ENCODE measurements at places on chromosomes 6 and 20. TPM values are rescaled to one million over a fixed set of nuclear protein-coding genes. Genes with fewer than 3 reads are reported as not detected.

DNA sequence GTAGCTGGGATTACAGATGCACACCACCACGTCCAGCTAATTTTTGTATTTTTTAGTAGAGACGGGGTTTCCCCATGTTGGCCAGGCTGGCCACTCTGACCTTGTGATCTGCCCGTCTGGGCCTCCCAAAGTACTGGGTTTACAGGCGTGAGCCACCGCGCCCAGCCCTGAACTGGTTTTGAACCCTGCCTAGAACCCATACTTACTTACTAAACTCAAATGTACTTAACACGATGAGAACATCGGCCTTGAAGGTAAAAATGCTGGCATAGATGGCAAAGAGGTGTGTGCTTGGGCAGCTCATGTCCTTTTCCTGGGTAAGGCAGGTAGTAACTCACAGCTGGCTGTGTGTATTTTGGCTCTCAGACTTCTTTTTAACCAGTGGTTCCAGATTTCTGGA is 3.2 kb upstream of the ARMC12 start:
- peak overlapping the region; percentile 98 for H3K27ac ChIP-seq
- no peaks in the 10 kb centered on the region for H3K36me3 ChIP-seq
- DNase-seq, result no peak
- H3K27me3 ChIP-seq, result no peaks in the 10 kb centered on the region

DNA sequence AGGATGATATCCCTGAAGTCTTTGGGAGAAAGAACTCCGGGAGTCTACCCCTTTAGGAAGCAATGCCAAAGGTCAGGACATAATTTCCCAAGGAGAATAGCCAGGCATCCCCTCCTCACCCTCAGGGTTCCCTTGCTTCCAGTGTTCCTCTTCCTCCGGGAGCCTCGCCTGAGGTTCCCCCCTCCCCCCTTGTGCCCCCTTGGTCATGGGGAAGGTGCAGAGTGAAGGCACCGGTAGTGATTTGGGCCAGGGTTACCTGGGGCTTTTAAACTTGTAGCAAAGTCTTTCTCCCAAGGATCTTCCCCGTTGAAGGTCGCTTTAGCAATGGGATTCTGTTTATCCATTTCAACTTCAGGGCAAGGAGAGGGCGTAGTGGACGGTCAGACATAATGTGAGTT is 1.2 kb downstream of the ISM1 start:
- H3K4me3 ChIP-seq, result no peak overlapping the region
- H3K27me3 ChIP-seq, result no peaks in the 10 kb centered on the region
- DNase-seq, result no peak
- no peaks in the 10 kb centered on the region for H3K4me1 ChIP-seq
- H3K27ac ChIP-seq, result no peak overlapping the region

- no peaks in the 10 kb centered on the region for H3K4me1 ChIP-seq
- H3K27me3 ChIP-seq, result no peaks in the 10 kb centered on the region
- no peak overlapping the region for H3K27ac ChIP-seq
- no peak for DNase-seq
- H3K4me3 ChIP-seq, result no peak overlapping the region
Observed at GRCh38 chr6:39092124-39092523, 22.9 kb downstream of the SAYSD1 start.

- H3K27ac ChIP-seq, result no peak overlapping the region
- H3K36me3 ChIP-seq, result no peaks in the 10 kb centered on the region
- H3K4me1 ChIP-seq, result no peaks in the 10 kb centered on the region
- H3K4me3 ChIP-seq, result no peak overlapping the region
- H3K27me3 ChIP-seq, result no peaks in the 10 kb centered on the region
Observed at GRCh38 chr20:12113468-12114371, 196.0 kb downstream of the BTBD3 start.

GRCh38 chr20:19670829-19671228 is 87.2 kb upstream of the RIN2 start:
- H3K4me1 ChIP-seq, result no peaks in the 10 kb centered on the region
- no peak overlapping the region for H3K27ac ChIP-seq
- H3K27me3 ChIP-seq, result no peaks in the 10 kb centered on the region

- peak overlapping the region; percentile 60 for H3K4me3 ChIP-seq
- no peaks in the 10 kb centered on the region for H3K36me3 ChIP-seq
- H3K27ac ChIP-seq, result peak overlapping the region; percentile 93
- peaks cover 12% of the 10 kb centered on the region for H3K4me1 ChIP-seq
Observed at GRCh38 chr6:26457264-26457805, 420 bp upstream of the BTN2A1 start.

- peak; percentile 20 for DNase-seq
- no peaks in the 10 kb centered on the region for H3K4me1 ChIP-seq
- no peaks in the 10 kb centered on the region for H3K36me3 ChIP-seq
- H3K27me3 ChIP-seq, result no peaks in the 10 kb centered on the region
- no peak within 1 kb of the TSS for H3K27ac ChIP-seq
Observed at GRCh38 chr6:136550330-136551071, at the start of gene MAP7. Gene MAP7 (minus strand): TSS chr6:136550422. CDS start chr6:136550408, 14 bp downstream.

- no peak for DNase-seq
- H3K4me3 ChIP-seq, result no peak overlapping the region
- H3K27me3 ChIP-seq, result no peaks in the 10 kb centered on the region
- no peak overlapping the region for H3K27ac ChIP-seq
- peaks cover 3% of the 10 kb centered on the region for H3K36me3 ChIP-seq
Observed at GRCh38 chr6:28269492-28269891, 2.5 kb downstream of the ZSCAN26 start.

GRCh38 chr20:4813076-4813862 is 91.6 kb downstream of the PRND start:
- no peaks in the 10 kb centered on the region for H3K27me3 ChIP-seq
- peak overlapping the region; percentile 83 for H3K27ac ChIP-seq
- no peak overlapping the region for H3K4me3 ChIP-seq
- DNase-seq, result peak; percentile 48

- no peaks in the 10 kb centered on the region for H3K27me3 ChIP-seq
- H3K27ac ChIP-seq, result no peak overlapping the region
- DNase-seq, result no peak
- no peaks in the 10 kb centered on the region for H3K4me1 ChIP-seq
Observed at GRCh38 chr20:41204304-41205265, 67.2 kb downstream of the PLCG1 start.

GRCh38 chr6:19603721-19604120 is 233.4 kb upstream of the ID4 start:
- no peaks in the 10 kb centered on the region for H3K4me1 ChIP-seq
- H3K4me3 ChIP-seq, result no peak overlapping the region
- H3K27me3 ChIP-seq, result no peaks in the 10 kb centered on the region
- no peak for DNase-seq
- H3K36me3 ChIP-seq, result no peaks in the 10 kb centered on the region

- H3K27me3 ChIP-seq, result no peaks in the 10 kb centered on the region
- no peak for DNase-seq
- H3K36me3 ChIP-seq, result no peaks in the 10 kb centered on the region
- no peak overlapping the region for H3K4me3 ChIP-seq
- H3K27ac ChIP-seq, result no peak overlapping the region
Observed at GRCh38 chr6:19788686-19789085, 48.5 kb upstream of the ID4 start.

GRCh38 chr20:39041067-39041466 is 78.9 kb downstream of the DHX35 start:
- H3K27ac ChIP-seq, result no peak overlapping the region
- no peaks in the 10 kb centered on the region for H3K4me1 ChIP-seq
- H3K27me3 ChIP-seq, result no peaks in the 10 kb centered on the region
- H3K4me3 ChIP-seq, result no peak overlapping the region
- DNase-seq, result no peak
- H3K36me3 ChIP-seq, result no peaks in the 10 kb centered on the region

GRCh38 chr20:57265997-57266290 is 497 bp downstream of the BMP7 start:
- peaks cover 8% of the 10 kb centered on the region for H3K27me3 ChIP-seq
- H3K4me3 ChIP-seq, result no peak overlapping the region
- DNase-seq, result no peak
- no peak overlapping the region for H3K27ac ChIP-seq
- H3K4me1 ChIP-seq, result peaks cover 16% of the 10 kb centered on the region

DNA sequence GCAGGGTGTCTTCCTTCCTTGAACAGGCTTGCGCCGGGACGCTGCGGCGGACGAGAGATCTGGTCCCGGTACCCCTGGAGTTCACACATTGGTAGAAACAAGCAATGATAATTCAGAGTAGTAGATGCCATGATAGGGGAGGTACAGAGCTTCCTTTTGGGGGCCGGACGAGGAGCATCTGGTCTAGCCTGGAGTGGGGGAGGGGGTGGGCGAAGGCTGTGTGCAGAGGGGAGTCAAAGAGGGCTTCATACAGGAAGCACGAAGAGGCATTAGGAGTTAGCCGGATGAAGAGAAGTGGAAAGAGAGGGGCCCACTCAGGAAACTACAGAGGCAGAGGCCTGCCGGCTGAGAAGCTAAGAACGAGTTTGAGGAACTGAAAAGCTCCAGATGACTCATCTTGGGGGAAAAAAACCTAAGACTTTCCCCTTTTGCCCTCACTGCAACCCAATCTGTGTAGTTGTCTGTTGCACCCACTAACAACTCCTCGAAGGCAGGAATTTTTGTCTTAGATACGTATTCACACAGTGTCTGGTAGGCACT is 611 bp downstream of the CNPY3 start:
- no peaks in the 10 kb centered on the region for H3K27me3 ChIP-seq
- no peak for DNase-seq
- H3K4me1 ChIP-seq, result no peaks in the 10 kb centered on the region
- peak overlapping the region; percentile 92 for H3K27ac ChIP-seq

DNA sequence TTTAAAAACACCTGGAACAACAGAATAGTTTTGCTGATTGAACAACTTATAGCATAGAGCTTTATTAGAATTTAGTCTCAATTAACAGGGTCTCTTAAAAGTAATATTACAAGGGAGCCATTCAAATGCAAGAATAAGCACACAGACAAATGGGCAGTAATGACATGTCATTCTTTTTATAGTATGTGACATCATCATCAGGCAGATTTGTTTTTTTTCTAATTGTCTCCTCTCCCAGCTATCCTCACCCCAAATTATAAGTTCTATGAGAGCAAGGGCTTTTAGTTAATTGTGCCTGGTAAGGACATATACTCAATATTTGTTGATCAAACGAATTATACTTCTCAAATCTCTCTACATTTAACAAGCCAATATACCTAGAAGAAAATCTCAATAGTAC is 11.0 kb downstream of the PGM3 start:
- no peaks in the 10 kb centered on the region for H3K27me3 ChIP-seq
- no peaks in the 10 kb centered on the region for H3K4me1 ChIP-seq
- no peak overlapping the region for H3K4me3 ChIP-seq
- no peak overlapping the region for H3K27ac ChIP-seq

- H3K4me3 ChIP-seq, result no peak overlapping the region
- H3K27ac ChIP-seq, result no peak overlapping the region
- H3K36me3 ChIP-seq, result no peaks in the 10 kb centered on the region
- no peak for DNase-seq
- no peaks in the 10 kb centered on the region for H3K27me3 ChIP-seq
- H3K4me1 ChIP-seq, result no peaks in the 10 kb centered on the region
Observed at GRCh38 chr20:16462711-16463110, 110.5 kb downstream of the KIF16B start.

DNA sequence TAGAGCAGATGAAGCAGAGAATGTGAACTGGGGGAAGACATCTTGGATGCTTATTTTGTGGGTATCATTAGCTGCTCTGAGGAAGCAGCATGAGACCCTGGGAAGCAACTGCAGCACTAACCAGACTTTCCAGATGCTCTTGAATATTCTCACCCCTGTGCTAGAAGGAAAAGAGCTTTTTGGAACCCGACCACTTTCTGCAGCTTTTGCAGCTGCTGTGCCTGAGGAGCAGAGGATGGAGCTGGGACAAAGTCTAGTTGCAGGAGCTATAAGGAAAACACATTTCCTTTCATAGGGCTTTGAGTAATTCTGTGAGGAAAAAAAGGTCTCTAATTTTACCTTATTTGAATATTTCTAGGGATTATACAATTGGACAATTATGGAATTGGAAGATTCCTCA is 369.7 kb downstream of the CD109 start:
- no peak overlapping the region for H3K27ac ChIP-seq
- no peak for DNase-seq
- no peaks in the 10 kb centered on the region for H3K4me1 ChIP-seq
- no peaks in the 10 kb centered on the region for H3K27me3 ChIP-seq
- H3K36me3 ChIP-seq, result no peaks in the 10 kb centered on the region

- no peak overlapping the region for H3K27ac ChIP-seq
- DNase-seq, result no peak
- no peaks in the 10 kb centered on the region for H3K27me3 ChIP-seq
Observed at GRCh38 chr6:134477991-134478635, 160.2 kb upstream of the SGK1 start.

DNA sequence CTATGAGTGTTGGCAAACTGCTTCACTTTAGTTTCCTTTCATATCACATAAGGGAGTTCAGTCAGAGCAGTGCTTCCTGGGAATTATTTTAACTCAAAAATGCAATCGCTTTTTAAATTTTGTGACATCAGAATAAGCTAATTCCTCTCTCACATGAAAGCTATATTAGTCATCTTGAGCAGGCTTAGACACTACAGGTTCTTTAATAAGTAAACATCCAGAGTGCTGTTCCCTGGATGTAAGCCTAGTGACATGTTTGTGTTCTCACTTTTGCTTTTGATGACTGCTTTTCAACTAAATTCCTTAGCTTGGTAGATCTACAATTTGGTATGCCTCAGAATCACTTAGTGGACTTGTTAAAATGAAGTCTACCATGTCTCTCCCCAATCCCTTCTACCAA is 252.7 kb upstream of the POU3F2 start:
- no peaks in the 10 kb centered on the region for H3K27me3 ChIP-seq
- no peak overlapping the region for H3K27ac ChIP-seq
- H3K4me1 ChIP-seq, result no peaks in the 10 kb centered on the region

DNA sequence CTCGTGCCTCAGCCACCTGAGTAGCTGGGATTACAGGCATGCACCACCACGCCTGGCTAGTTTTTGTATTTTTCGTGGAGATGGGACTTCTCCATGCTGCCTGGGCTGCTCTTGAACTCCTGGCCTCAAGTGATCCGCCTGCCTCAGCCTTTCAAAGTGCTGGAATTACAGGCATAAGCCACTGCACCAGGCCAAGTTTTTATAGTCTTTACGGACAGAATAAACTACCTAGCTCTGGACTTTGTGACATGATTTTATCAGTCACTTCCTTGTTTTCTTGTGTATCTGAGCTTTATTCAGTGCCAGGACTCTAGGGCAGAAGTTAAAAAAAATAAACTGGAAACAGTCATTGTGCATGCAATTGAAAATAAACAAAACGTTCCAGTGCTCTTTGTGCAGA is 46.7 kb upstream of the RALGAPA2 start:
- H3K27ac ChIP-seq, result peak overlapping the region; percentile 69
- no peak overlapping the region for H3K4me3 ChIP-seq
- no peak for DNase-seq
- H3K36me3 ChIP-seq, result no peaks in the 10 kb centered on the region
- no peaks in the 10 kb centered on the region for H3K4me1 ChIP-seq

- no peaks in the 10 kb centered on the region for H3K27me3 ChIP-seq
- no peak overlapping the region for H3K4me3 ChIP-seq
- H3K27ac ChIP-seq, result no peak overlapping the region
Observed at GRCh38 chr6:17415321-17415720, 21.9 kb downstream of the CAP2 start.

CAP2 gene
- total RNA-seq, result 17.0 TPM

ABHD16B gene
- total RNA-seq, result not detected

GHRH gene
- not detected for total RNA-seq

WFDC5 gene
- total RNA-seq, result not detected

TFAP2A gene
- not detected for total RNA-seq

CST2 gene
- not detected for total RNA-seq

DEFB126 gene
- total RNA-seq, result not detected

NKX2-2 gene
- total RNA-seq, result not detected

KIAA1586 gene
- total RNA-seq, result 60.3 TPM

NRN1 gene
- total RNA-seq, result 23.0 TPM

Measured in uterus (tissue), 4 donors.